ENCODE measurements at places on chromosomes 1 and 21.

DNA sequence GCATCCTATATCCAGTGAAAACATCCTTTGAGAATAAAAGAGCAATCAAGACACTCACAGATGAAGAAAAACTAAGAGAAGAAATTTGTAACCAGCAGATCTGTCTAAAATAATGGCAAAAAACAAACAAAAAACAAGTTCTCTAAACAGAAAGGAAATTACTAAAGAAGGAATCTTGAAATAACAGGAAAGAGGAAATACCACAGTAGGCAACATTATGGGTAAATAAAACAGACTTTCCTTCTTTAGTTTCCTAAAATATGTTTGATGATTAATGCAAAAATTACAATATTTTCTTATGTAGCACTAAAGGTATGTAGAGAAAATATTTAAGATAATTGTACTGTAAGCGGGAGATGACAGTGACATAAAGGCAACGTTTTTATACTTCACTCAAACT, 23.5 kb downstream of the SLC19A1 start:
- DNase-seq: no peak

DNA sequence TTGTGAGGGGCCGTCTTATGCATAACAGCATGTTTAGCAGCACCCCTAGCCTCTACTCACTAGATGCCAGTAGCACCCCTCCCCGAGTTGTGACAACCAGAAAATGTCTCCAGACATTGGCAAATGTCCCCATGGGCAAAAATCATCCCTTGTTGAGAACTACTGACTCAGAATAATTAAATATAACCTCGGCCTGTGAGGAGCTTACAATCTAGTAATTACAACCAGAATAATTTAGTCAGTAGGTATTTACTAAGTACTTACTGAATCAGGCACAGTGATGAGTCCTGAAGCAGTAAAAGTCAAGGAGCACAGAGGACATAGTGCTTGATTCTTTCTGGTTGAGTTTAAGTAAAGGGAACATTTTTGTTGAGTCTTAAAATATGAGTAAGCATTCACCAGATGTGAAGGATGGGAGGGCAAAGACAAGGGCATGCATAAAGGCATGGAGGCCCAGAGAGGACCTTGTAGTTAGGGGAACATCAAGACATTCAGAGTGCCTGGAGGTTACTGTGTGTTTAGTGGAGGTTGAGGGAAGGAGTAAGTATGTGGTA, 44.1 kb upstream of the KCNQ4 start:
- DNase-seq: no peak

DNA sequence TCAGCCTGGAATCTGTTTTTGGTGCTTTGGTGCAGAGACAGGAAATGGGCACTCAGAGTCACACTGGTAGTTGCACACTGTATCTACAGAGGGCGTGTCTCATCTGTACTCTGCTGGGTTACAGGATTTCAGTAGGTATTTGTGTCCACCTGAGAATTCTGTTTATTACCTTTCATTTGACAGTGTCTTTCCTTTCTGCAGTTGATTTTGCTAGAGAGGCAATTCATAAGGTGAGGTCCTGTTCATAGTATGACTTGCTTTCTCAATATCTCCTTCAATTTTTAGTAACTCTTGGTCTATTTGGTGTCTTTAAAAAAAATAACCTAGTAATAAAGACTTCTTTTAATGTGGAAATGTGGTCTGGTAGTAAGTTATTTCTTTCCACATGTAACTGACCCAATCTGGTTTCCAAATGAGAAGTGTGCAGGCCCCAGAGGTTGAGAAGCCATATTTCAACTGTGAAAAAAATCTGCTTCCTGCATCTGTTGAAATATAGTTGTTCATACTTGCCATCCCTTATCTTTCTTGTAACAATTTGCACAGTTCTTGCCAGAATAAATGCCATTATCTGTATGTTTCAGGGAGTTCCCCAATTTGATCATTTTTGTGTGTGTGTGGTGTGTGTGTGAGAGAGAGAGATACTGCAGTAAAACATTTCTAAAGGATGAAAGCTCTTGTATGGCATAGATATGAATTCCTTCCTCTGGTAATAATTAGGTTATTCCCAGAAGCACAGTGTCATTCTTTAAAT, 78.4 kb upstream of the DNAJC6 start:
- DNase-seq: peak; percentile 5

DNA sequence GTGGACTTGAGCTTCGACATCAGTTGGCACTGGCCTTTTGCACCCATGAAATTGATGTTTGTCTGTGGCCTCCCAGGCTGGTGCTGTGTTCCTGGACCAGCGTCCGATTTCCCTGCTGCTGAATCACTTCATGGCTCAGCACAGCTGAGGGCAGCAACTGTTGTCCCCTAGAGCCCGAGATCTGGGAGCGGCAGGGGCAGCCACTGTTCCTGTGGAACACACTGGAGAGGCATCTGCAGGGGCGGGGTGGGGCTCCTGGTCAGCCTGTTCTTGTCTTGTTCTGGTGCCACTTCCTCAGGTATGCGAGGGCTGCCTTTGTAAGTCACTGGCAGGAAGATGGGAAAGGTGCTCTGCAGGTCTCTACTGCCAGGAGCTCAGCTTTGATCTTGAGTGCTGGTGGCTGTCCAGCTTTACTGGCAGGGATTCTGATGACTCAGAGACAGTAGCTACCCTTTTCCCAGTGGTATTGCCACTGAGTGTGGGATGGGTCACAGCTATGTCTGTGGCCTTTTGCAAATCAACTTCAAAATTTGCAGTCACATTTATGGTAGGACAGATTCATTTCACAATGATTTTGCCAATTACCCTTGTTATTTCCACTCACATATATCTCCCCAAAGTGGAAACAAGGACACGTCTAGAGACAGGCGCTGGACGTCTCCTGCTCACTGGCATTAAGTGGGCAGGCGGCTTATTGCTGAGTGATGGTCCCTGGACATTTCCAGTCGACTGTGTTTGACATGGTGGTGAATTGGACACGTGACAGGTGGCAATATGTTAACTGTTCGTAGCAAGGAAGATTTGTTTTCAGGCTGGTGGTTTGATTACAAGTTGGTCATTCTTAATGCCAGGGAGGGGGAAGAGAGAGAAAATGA, 15.3 kb downstream of the AGPAT3 start:
- no peak for DNase-seq

- DNase-seq: no peak
Observed at GRCh38 chr1:27086026-27086425, 68.9 kb downstream of the SLC9A1 start.

- DNase-seq: no peak
Observed at GRCh38 chr1:155636397-155637153, 26.6 kb downstream of the MSTO1 start.

DNA sequence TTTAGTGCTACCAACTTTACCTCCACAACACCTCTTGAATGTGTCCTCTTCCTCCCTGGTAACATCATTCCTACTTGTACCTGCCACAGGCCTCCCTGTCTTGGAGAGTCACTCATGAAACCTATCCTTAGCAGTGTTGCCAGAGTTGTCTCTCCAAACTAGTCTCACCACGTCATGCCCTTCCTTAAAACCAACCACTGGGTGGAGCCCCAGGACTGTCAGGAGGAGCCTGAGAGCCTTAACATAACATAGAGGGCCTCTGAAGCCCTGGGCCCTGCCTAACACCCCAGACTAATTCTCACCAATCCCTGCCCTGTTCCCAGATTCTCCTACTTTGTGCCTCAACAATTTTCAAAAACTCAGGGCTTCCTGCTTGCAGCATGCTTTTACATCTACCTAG, 65.3 kb downstream of the ZNF697 start:
- no peak for DNase-seq

GRCh38 chr1:15760520-15761211, 2.1 kb downstream of the FBLIM1 start:
- DNase-seq: no peak

GRCh38 chr1:199700551-199700950, 327.0 kb upstream of the NR5A2 start:
- no peak for DNase-seq

GRCh38 chr1:247421074-247421473, 5.1 kb downstream of the NLRP3 start:
- no peak for DNase-seq

GRCh38 chr1:226987623-226988333, 47.7 kb downstream of the COQ8A start:
- no peak for DNase-seq

DNA sequence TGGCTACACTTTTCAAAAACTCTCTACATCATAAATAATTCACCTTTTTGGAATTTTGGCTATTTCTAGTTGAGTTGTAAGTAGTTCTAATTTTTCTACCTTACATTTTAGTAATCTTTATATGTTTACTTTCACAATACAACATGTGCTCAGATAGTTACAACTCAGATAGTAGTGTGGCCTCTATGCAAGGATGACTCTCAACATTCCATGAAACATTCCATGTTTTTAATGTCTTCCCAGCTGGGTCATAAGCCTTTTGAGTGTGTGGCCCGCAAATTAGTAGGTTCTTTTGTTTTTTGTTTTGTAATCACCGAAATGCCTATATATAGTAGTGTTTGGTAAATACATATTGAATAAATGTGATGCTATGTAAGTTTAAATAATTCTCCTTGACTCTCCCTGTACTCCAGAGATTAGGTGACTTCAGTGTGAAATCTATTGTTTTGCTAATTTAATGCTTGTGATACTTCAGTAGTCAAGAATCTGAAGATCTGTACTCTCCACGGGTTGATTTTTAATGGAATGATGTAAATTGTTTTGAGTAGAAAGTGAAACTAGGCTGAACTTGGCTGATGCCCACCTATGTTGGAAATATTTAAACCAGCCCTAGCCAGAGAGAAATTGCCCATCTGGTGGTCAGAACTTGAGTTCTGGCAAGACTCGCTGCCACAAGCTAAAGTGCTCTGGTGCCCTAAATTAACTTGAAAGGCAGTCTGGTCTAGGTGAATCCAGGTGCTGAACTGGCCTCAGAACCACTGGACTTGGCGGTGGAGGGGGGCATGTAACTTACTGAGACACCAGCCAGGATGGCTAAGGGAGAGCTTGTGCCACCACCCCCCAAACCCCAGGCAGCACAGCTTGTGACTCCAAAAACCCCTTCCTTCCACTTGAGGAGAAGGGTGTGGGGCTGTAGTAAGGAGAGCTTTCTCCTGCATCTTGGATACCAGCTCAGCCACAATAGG, 165.6 kb downstream of the USP25 start:
- no peak for DNase-seq

DNA sequence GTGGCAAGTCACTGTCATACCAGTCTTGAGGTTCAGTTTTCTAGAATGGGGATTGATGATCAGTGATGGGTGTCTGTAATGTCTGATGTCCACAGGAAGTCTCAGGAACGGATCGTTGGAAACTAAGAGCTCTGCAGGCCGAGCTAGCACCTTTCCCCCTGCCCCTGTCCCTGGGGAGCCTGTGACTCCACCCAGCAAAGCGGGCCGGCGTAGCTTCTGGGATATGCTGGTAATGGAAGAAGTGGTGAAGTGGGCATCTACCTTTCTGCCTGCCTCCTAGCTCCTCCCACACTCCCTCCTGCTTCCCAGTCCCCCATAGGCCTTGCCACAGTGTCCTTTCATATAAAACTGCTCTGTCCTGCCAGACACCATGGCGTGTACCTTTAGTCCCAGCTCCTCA, 13.4 kb downstream of the HYI start:
- DNase-seq: no peak

- DNase-seq: no peak
Observed at GRCh38 chr1:106608841-106609240, 447.6 kb upstream of the PRMT6 start.

GRCh38 chr1:47192458-47193384, 2.9 kb upstream of the PDZK1IP1 start:
- DNase-seq: peak; percentile 63

DNA sequence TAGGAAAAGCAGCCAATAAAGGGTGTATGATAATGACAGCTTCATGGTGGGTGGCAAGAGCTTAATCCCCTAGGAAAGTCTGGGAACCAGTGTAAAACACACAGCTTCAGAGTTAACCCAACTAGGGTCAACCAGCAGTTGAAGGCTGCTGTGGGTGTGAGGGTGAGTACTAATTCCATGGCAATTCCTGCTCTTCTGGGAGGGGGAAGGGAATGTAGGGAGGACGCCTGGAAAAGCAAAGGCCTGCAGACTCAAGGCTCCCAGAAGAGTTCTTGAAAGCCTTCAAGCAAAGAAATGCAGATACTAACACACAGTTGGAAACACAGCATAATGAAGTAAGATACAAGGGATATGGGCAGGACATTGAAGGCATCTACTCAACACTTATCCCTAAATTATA, 28.1 kb downstream of the TTLL7 start:
- no peak for DNase-seq

DNA sequence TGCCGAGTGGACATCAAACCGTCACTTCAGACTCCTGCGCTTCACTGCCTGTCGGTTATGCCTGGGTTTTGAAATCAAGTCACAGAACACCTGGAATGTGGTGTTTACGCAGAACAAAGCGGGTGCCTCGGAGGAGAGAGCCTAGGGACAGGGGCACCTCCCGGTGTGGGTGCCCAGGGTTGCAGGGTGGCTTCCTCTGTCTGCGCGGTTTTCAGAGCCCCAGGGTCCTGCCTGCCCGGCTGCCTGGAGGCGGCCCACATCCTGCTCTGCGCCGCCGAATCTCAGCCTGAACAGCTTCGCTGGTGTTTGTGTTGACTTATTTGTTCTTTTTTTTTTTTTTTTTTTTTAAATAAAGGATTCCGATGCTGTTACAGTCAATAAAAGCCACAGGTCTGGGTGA, 113.5 kb upstream of the COL6A1 start:
- no peak for DNase-seq

GRCh38 chr21:46183910-46184624, at the start of gene SPATC1L:
SPATC1L (minus strand) TSS chr21:46184459; CDS start chr21:46182816, 1,643 bp downstream.
- DNase-seq: peak; percentile 18

DNA sequence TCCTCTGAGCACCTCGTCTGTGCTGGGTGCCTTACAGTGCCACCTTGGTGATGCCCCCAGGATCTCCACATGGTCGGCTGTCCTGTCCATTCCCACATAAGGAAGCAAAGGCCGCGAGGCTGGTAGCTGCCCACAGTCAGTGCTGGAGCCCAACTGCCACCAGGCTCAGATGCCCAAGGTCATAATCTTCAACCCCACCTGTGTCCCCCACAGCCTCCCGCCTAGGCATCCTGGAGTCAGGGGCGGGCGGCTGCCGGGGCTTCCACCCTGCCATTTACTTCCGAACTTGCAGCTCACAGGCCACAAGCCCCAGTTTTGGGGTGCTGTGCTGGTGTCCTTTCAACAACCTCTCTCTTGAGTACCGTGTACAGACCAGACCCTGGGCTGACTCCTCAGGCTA, 126.3 kb downstream of the CASZ1 start:
- no peak for DNase-seq

GRCh38 chr1:15218287-15219279, 28.4 kb upstream of the FHAD1 start:
- DNase-seq: no peak

- DNase-seq: no peak
Observed at GRCh38 chr1:3894626-3895278, 5.3 kb downstream of the C1orf174 start.

Data from HL-60 (cell line).